ENCODE measurements at places on chromosomes 4 and X.

- DNase-seq = no peak
Observed at GRCh38 chrX:9693307-9694001, 72.2 kb downstream of the GPR143 start.

DNA sequence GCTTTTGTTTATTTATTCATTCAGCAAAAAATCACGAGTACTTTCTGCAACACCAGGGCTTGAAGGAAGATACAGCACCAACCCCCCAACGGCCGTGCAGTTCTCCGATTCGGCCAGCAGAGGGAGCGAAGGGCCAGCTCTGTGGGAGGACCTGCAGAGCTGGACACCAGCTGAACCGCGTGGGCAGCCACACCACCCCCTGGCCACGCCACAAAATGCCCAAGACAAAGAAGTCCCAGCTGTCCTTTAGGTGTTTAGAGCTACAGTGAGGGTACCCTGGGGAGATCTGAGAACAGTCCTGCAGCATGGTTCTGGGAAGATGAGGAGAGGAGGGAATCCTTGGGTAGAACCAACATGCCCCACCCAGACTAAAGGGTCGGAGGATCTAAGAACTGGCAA lies 83.1 kb downstream of the RELL1 start:
- peak; percentile 25 for DNase-seq

DNA sequence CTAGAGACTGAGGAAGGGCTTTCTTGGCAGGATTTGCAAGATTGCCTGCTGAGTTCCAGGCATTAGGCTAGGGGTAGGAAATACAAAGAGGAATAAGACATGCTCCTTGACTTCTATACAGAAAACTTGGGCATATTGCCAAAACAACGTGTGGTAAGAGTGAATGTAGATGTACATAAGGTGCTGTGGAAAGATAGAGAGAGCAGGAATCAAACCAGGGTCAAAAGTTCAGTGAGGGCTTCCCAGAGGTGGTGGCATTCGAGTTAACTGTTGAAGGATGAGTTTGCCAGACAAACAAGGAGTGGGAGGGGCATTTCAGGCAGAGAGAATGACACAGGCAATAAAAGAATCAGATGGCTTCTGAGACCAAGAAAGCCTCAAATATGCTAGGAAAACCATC lies 187.9 kb downstream of the KDR start:
- DNase-seq = peak; percentile 10

- no peak for DNase-seq
Observed at GRCh38 chr4:147899512-147899911, 167.6 kb downstream of the ARHGAP10 start.

DNA sequence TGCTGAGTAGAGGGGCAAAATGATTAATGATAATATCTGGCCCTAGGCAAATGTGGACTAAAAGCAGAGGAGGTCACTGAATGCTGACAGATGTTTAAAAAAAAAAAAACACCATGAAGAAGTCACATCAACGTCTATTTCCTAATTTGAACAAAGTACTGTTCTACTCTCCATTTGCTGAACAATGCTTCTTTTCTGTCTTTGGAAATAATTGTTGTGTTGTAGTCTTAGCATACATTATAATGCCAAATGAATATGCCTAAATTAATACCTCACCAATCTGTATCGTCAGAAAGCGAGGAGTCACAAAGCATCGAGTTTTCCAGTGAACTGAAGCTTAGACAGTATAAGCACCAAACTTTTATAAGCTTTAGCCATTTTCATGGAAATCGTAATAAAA lies 140.9 kb upstream of the JADE1 start:
- DNase-seq = no peak

- DNase-seq = no peak
Observed at GRCh38 chr4:169089004-169089403, 78.9 kb upstream of the CBR4 start.

DNA sequence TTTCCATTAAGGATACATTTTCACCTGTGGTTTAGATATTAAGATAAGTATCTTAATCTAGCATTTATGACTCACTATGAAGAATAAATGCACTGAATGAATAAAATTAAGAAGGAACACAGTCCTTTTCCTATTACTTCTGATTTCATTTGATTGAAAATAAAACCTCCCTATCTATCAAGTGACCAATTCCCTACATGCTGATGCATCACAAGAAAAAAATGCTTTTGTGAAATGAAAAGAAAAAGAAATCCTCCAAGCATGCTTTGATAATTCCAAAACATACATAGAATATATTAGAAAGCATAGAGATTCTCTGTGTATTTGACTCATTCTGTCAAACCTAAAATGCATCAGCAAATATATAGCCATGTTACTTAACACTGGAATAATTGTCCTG lies 37.1 kb downstream of the PCDH10 start:
- no peak for DNase-seq

DNA sequence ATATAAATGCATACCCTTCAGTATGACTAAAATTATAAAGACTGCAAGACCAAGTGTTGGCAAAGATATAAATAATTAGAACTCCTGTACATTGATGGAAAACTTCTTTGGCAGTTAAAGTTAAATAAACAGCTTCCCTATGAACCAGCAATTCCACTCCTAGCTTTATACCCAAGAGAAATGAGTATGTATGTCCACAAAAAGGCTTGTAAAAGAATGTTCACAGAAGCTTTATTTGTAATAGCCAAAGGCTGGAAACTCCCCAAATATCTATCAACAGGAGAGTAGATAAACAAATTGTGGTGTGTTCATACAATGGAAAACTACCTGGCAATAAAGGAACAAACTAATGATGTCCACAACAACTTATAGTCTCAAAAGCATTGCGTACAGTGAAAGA lies 184.8 kb downstream of the AMELX start:
- no peak for DNase-seq

DNA sequence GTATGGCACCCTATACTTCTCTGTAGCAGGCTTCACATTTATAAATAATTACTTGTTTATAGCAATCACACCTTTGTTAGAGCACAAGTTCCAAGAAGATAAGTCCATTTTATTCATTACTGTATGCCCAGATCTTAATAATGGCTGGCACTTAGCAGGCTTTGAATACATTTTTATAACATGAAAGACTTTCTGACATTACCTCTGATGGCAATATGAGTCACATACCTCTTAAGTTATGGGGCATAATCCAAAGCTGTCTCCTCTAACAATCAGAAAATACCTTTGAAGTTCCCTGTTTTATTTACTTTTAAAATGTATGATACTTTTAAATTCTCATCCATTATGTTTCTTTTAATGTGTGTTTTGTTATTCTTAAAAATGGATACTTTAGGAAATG lies 12.2 kb downstream of the SCRG1 start:
- DNase-seq = no peak

All from Jurkat, Clone E6-1 (cell line).